ENCODE measurements at places on chromosomes 4 and X.

- DNase-seq: no peak
Observed at GRCh38 chrX:71171110-71171801, 26.6 kb downstream of the NLGN3 start.

- DNase-seq: peak; percentile 14
Observed at GRCh38 chrX:53128097-53128749, 34.3 kb downstream of the KANTR start.

- no peak for DNase-seq
Observed at GRCh38 chr4:136329042-136329662, 1203.1 kb downstream of the PCDH18 start.

DNA sequence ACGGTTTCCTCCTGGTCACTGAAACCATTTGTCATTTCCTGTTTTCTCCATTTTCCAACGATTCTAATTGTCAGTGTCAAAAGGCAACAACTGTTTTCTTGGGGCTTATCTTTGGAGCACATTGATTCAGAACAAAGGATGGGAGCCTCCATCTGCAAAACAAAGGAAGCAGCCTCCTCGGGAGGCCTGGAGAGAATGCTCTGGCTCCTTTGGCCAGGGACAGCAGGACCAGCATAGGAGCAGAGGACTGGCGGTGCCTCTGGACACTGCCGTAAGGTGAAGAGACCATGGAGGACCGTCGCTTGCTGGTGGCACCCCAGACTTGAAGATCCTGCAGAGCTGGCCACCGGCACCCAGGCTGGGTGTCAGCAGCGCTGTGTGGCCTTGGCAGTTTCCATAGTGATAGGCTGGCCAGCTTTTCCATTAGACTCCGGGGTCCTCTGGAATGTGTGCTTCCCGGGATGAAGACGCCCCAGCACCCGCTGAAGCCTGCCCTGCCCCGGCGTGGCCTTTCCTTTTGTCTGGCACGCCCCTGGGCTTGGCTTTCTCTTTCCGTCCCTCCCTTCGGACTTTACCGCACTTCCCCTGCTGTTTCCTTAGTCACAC, 61.1 kb upstream of the MTM1 start:
- no peak for DNase-seq

GRCh38 chr4:185809533-185810071, 2.4 kb downstream of the SORBS2 start:
- no peak for DNase-seq

GRCh38 chr4:30714408-30715031, 5.6 kb upstream of the PCDH7 start:
- DNase-seq: peak; percentile 74

DNA sequence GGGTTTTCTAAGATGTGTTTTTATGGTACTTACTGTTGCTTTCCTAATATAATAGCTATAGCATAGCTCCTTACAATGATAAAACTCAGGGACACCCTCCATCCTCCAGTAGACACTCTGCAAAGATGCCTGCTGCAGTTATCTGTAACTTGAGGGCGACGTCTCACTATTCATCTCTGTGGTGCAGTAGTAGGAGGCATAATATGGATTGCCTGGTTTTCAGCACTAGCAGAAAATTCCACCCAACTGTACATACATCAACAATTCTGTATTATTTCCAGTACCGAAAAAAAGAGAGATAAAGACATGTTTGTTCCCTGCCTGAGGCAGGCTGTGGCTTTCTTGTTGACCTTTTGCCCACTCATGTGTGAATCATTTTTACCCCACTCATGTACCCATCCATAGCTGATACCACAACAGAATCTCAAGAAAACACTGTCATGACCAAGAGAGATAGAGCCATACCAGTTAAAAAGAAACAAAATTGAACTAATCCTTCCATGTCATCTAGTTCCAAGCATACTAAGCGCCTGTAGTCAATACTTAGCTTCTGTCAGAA, 220.1 kb downstream of the RAB28 start:
- no peak for DNase-seq

GRCh38 chr4:25914670-25915352, 791 bp downstream of the SMIM20 start:
- no peak for DNase-seq

- DNase-seq: peak; percentile 93
Observed at GRCh38 chr4:156790866-156791265, 180.7 kb downstream of the PDGFC start.

DNA sequence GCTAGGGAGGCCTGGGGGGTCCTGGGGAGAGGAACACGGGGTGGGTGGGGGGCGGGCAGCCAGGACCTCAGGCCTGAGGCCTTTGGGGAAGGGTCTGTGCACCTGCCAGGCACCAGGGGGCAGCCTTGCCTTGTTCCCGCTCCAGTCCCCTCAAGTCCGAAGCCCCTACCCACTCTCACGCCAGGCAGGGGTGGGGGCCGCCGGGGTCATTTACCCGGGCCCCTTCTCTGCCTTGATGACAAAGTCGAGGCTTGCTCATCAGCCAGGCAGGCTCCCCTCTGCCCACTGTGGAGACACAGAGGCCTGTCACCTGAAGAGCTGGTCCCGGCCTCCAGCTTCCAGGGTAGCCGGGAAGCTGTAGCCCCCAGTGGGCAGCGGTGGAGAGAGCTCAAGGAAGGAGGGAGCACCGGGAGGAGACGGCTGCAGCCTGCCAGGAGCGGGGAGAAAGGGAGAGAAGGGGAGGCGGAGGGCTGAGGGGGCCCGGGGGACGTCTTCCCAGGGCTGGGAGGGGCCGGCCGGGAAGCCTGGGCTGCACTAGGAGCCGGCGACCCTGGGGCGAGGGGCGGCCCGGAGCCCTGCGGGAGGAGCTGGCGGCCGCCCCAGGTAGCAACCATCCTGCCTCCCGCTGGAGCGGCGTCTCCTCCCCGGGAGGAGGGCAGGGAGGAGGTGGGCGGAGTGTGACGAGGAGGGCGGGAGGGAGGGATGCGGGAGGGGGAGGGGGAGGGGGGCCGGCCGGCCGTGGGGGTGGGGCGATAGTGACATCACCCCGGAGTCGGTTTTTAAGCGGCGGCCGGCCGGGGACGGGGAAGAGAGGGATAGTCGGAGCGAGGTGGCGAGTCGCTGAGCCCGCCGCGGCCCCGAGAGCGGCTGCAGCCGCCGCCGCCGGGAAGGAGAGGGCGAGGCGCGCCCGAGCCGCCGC, at the start of gene SLC6A8:
TSS of gene SLC6A8 (plus strand) at position 806 of the 919 bp plus-strand sequence. CDS start 649 bp downstream, outside the sequence.
- peak; percentile 53 for DNase-seq

DNA sequence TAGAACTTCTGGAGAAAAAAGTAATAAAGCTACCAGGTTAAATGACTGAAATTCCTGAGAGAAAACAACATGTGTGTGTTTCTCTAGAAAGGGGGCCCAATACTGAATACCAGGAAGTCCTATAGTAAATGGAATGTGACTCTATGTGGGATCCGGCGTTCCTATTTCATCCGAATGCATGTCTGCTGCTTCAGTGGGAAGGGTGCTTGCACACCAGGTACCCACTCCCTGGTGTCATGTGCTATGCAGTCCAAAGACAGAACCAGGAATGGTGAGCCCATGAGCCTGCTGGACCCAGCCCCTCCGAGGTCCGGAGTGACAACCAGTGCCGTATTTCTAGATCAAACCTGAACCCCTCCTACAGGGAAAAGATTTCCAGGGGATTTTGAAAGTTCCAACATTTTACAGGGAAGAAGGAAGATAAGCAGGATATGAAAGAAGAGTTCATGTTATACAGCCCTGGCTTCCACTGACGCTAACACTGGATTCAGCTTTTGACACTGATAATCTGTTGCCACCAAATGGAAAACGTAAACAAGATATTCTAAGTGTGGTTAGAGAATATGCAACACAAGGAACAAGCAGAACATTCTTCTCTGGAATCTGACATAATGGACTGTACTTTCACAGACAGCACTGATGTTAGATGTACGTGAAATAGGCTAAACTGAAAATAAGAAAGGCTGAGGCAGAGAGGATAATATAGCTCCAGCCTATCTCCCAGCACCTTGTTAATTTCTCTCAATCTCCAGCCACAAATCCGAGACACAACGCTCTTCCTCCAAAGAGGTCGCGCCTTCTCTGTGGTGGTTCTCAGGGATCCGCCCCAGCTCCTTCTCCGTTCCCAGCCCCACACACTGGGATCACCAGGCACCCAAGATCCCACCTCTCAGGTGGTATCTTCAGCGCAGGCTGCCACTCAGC, 725 bp upstream of the CXCL1 start:
- DNase-seq: peak; percentile 29

DNA sequence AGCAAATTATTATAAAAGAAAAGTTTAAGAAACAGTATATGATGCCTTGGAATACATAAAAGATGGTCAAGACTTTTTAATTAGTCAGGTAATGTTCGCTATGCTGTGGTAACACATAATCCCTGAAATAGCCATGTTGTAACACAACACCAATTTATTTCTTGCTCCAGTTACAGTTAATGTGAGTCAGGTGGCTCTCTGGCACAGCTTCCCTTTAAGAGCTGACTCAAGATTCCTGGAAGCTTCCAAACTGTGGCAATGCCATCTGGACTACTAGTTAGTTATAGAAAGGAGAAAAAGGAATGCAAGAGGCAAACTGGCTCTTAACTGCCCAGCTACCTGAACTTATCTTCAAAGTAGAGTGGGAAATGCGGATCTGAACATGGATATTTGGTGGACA, 210.5 kb downstream of the CHM start:
- peak; percentile 9 for DNase-seq

DNA sequence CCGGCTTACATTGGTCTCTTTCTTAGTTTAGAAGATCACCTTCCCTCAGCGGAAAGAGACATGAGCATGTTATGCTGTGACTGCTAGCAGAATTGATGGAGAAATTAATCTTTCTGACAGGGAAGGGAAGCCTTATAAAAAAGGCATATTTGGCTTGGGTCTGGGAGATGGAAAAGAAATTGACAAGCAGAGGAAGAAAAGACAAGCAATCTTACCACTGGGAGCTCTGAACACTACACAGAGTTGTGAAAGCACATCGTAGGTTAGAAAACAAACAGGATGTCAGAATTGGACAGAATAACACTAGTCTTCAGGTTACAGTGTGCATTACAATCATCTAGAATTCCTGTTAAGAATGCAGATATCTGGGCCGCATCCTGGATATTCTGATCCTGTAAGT, 1493.8 kb upstream of the IGFBP7 start:
- no peak for DNase-seq

- DNase-seq: no peak
Observed at GRCh38 chr4:153398713-153399112, 54.2 kb downstream of the MND1 start.

DNA sequence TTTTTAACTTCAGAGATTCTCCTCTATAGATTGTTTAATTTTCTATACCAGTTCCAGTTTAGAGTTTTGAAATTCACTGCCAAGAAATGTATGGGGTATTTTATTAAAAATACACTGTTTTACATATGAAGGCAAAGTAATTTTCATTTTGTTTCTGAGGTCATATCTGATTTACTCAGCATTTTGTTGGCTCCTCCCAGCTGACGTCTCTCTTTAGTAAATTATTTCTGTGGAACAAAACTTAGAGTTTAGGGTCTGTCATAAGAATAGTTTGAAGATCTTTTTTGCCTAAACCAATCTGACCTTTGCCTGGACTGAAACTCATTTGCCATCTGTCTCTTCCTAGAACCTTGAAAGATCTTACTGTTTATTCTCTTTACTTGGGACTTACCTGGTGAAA, 16.9 kb downstream of the FNIP2 start:
- no peak for DNase-seq

DNA sequence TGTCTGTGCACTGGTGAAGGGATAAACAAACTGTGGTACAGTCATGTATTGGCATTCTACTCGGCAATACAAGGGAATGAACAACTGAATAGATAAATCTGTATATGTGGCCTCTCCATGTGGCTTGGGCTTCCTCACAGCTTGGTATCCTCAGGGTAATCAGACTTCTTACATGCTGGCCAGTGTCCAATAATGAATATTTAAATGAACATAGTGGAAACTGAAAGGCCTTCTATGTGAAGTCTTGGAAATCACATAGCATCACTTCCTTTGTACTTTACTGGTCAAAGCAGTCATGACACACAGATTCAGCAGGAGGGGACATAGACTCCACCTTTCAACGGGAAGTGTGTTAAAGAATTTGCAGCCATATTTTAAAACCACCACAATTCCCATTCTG, 33.4 kb upstream of the GPR101 start:
- no peak for DNase-seq

DNA sequence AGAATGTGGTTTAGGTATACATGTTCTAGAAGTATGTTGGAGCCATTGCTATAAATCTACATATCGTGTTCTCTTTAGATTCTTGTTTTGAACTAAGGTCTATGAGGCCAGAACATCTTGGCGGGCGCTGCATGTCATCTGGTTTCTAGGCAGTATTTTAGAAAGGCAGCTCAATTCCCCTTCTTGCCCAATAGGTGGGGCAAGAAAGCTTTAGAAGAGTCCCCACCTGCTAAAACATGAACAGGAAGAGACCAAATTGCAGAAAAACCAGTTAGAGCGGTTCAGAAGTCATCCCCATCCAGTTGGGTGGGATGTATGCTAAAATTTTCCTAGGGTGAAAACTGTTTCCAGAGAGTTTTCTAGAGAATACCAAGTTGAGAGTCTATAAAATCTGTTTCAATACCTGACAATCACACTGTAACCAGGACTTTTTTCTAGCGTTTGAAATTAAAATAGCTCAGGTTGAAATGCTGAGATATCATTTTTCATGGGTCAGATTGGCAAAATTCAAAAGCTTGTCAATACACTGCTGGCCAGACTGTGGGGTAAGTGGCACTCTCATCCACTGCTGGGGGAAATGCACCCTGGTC, 17.5 kb upstream of the SH3KBP1 start:
- DNase-seq: peak; percentile 37

DNA sequence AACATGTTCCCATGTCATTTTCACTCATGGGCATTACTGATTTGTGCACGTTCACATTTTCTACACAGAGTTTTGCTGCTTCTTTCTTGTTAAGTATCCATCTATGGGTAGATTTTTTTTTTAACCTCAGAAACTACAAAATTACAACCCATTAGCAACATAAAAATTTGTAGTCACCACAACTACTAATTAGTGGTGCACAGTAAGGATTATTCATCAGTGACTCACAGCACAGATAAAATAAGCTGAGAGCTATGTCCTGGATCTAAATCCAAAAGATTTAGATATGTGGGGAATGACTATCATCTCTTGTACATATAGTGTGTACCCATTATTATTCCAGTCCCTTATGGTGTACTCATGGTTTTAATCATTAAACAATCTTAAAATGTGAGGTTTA, 19.7 kb upstream of the AMELX start:
- DNase-seq: peak; percentile 63

DNA sequence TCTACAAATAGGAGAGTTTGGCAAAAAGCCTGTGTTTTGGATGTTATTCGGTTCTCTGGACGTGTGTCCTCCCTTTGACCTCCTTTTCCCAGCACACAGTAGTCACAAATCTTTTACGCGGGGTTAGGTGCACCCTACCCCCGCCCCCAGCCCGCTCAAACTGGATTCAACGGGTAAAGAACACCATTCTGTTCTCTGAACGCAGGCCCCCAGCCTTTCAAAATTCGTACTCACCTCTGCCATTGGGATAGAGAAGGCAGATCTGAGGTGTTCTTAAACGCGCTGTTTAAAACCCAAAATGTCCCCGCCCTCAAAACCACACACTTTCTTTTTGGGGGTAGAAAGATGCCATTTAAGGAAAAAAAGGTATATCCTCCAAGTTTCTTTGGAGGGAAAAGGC, 2.7 kb downstream of the LEF1 start:
- DNase-seq: no peak

- DNase-seq: peak; percentile 15
Observed at GRCh38 chr4:30610361-30610760, 109.8 kb upstream of the PCDH7 start.

- no peak for DNase-seq
Observed at GRCh38 chr4:168685136-168685809, 188.4 kb downstream of the PALLD start.

GRCh38 chr4:115323106-115323707, 209.8 kb upstream of the NDST4 start:
- peak; percentile 1 for DNase-seq

- DNase-seq: no peak
Observed at GRCh38 chr4:75484190-75484589, 30.0 kb downstream of the RCHY1 start.

GRCh38 chr4:136637071-136637777, 895.1 kb downstream of the PCDH18 start:
- DNase-seq: no peak

Measured in fibroblast of lung (primary cell).